ENCODE measurements at places on chromosomes 6 and 20.

GRCh38 chr6:77678048-77678447 is 25.2 kb downstream of the MEI4 start:
- no peak for DNase-seq

GRCh38 chr20:46089417-46090388 is at the start of gene NCOA5:
Gene NCOA5, minus strand, starts transcription at chr20:46089962. Its CDS starts 10,538 bp downstream, at chr20:46079424.
- peak; percentile 95 for DNase-seq

DNA sequence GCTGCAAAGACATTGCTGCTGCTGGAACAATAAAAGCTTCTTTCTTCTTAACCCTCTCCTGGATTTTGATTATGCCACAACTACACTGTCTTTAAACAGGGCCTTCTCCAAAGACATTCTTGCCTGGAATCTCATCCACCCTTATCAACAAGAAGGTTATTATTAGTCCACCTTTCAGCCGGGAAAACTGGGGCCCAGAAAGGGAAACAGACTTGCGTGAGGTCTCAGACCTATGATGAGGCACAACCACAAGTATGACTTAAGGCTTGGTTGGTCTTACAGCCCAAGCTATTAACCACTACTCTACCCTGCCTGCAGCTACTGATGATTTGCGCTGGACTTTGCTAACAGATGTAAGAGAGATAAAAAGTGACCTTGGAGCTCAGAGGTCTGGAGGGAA is 62.8 kb upstream of the CTNNBL1 start:
- DNase-seq: no peak

GRCh38 chr6:40710626-40711330 is 123.6 kb upstream of the LRFN2 start:
- DNase-seq: no peak

- no peak for DNase-seq
Measured at GRCh38 chr6:115004982-115005381, 662.2 kb upstream of the HS3ST5 start.

DNA sequence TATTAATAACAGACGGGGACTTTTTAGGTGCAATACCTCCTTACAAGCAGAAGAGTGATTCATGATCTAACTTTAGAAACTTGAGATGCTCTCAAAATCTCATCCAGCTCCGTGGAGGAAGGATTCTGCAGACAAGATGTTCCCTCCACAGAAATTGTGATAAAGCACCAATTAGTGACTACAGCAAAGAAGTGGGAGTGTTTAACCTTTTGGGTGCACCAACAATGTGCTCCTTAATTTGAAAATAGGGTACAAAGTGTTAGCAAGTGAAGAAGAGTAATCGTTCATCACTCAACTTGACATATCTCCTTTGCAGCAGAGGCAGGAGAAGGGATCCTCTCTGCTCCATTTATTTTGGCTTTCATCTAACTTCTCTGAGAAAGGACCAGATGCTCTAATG is 22.8 kb upstream of the SCP2D1 start:
- no peak for DNase-seq

GRCh38 chr6:137759624-137760023 is 107.4 kb upstream of the TNFAIP3 start:
- DNase-seq: no peak

DNA sequence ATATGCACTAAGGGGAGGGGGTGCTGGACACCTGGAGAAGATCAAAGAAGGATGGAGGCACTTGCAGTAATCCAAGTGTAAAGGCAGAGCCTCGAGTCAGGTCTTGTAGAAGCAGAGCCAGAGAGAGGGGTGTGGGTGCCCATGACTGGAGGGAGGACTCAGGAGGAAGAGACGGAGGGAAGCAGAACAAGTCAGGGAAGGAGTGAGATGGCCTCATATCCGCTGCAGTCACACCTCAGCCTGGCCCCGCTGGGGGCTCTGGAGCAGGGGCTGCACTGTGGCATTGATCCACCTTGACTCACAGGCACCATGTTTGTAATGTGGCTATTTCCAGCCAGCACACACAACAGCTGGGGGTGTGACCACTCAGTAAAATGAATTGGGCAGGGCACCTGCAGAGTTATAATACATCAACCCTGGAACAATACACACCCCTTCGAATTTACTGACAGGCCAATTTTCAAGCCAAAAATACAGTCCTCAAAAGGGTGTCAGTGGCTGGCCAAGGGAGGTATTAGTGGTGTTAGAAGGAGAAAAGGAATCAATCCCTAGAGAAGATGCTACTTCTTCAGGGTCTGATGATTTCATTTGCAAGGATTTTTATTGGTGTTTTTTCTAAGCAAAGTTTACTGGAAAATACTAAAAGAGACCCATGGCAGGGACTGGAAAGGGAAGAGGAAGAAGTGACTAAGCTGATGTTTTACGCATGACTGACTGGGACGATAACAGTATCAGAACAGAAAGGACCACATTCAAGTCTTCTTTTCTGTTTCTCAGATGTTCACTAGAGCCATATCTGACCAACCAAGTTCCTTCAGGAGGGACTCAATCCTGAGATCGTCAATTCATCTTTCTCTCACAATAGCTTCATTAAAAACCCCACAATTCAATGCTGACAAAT is 18.9 kb upstream of the NXT1 start:
- DNase-seq: no peak

GRCh38 chr20:59735917-59736316 is 131.6 kb downstream of the PHACTR3 start:
- peak; percentile 75 for DNase-seq

DNA sequence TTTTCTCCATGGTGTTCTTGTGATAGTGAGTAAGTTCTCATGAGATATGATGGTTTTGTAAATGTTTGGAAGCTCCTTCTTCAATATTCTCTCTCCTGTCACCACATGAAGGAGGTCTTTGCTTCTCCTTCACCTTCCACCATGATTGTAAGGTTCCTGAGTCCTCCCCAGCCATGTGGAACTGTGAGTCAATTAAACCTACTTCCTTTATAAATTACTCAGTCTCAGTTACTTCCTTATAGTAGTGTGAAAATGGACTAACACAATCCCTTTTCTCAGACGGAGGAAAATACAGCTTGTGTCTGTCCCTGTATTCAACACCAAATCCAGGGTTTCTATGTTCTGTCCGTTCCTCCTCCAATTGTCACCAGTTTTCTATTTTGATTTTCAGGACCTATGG is 181.0 kb downstream of the ALDH8A1 start:
- no peak for DNase-seq

DNA sequence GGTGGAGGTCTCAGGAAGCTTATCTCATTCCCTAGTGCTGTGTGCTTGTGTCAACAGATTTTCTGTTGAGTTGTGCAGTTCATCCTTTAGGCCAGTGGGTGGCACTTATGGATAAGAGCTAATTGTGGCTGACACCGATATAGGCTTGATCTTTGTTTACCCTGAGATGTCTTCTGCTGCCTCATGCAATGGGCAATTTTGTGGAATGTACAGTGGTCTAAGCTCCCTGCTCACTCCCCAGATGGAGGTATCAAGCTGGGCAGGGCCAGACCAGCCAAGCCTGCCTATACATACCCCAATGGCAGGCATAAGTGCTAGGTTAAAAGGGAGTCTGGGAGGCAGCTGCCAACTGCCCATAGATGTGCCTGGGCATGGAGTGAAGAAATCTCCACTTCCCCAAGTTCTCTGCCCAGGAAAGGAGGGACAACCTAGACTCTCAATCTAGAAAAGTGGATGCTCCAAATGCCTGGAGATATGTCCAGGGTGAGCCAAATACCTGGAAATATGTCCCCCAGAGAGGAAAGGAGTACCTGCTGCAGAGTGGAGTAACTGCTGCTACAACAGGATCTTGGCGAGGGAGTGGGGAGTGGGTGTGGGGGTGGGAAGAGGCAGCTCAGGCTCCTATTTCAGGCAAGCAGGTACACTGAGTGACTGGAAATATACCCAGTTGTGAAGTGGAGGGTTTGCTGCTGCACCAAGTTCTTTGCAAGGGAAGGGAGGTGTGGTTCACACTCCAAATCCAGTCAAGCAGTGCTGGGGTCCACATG is 53.2 kb upstream of the ARG1 start:
- no peak for DNase-seq

DNA sequence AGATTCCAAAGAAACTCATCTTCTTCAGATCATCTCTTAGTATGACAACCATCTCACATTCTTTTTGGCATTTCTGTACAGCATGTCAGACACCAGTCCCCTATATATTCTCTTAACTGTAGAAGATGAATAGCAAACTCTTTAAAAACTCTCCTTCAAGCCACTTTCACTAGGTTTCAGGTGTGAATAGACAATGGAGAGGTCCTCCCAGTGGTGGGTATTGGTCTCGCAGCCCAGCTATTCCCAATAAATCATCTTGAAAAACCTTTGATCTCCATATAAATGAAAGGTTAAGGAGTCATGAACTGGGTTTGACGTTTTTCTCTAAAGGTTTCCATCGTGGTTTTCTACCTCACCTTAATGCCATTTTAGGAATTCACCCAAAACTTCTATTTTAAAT is 180.0 kb downstream of the GJA1 start:
- peak; percentile 33 for DNase-seq

- no peak for DNase-seq
Measured at GRCh38 chr20:3565851-3566250, 95.0 kb downstream of the ATRN start.

GRCh38 chr20:11057624-11058023 is 383.8 kb upstream of the JAG1 start:
- DNase-seq: no peak

- DNase-seq: peak; percentile 92
Measured at GRCh38 chr6:87472525-87473418, at the start of gene SLC35A1. Gene SLC35A1, plus strand, starts transcription at chr6:87472974. Its CDS starts 30 bp downstream, at chr6:87473004.

- no peak for DNase-seq
Measured at GRCh38 chr6:154352898-154353585, 3.6 kb downstream of the IPCEF1 start.

DNA sequence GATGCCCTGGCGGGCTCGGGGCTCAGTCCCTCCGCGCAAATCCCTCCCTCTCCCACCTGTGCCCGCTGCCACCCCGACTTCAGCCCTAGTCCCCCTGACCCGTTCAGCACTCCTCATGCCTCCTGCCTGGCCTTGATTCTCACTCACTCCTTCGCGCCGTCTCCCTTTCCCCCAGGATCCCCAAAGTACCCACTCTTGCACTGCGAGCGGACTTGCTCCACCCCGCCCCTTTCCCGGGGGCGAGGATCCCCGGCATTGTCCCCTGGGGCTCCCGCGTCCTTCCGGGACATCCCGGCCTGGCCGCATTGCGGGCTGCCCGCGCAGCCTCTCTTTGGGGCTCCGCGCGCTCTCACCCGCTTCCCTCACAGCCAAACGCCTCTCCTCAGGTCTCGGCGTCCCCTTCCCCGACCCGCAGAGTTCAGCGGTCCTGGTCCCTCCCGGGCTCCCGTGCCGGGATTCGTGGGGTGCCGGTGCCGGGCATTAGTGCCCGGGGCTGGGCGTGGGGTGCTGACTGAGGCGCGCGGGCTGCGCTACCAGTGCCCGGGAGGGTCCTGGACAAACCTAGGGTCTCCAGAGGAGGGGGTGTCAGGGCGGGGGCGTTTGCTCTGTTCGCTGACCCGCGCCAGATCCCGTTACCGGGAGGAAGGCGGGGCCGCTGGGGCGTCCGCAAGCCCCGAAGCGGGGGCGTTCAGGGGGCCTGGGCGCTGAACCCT is 45.5 kb upstream of the SUPT3H start:
- DNase-seq: no peak

- no peak for DNase-seq
Measured at GRCh38 chr6:84773431-84774156, 9.2 kb upstream of the TBX18 start.

DNA sequence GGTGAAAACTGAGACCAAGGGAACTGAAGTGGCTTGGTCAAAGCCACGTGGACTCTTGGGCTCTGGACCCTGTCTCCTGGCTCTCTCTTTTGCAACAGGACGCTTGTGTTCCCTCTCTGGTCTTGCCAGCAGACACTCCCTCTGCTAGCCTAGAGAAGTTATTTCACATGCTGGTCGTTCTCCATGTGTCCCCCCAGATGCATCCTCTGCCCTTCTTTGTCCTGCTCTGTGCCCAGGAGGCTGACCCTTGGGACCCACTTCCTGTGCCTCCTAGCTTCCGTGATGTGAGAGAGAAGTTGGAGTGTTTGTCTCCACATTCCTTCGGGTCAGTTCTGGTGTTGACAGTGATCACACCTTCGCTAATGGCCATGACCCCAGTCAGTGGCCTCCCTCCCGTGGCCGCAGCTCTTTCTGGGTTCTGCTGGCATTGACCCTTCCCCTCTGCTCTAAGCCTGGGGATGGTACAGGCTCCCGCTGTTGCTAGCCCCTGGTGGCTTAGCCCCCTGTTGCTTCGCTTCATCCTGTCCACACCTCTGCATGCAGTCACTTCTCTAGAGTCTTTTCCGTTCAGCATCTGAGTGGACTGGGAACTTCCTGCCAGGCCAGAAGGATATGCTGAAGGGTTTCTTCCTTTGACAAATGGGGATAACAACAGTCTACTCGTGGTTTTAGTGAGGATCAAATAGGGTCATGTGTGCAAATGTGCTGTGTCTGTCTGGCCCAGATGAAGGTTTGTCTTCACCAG is 70.1 kb upstream of the BMP2 start:
- no peak for DNase-seq

- DNase-seq: no peak
Measured at GRCh38 chr6:152292555-152292954, 344.6 kb downstream of the SYNE1 start.

- DNase-seq: no peak
Measured at GRCh38 chr6:125019918-125020317, 57.7 kb downstream of the RNF217 start.

DNA sequence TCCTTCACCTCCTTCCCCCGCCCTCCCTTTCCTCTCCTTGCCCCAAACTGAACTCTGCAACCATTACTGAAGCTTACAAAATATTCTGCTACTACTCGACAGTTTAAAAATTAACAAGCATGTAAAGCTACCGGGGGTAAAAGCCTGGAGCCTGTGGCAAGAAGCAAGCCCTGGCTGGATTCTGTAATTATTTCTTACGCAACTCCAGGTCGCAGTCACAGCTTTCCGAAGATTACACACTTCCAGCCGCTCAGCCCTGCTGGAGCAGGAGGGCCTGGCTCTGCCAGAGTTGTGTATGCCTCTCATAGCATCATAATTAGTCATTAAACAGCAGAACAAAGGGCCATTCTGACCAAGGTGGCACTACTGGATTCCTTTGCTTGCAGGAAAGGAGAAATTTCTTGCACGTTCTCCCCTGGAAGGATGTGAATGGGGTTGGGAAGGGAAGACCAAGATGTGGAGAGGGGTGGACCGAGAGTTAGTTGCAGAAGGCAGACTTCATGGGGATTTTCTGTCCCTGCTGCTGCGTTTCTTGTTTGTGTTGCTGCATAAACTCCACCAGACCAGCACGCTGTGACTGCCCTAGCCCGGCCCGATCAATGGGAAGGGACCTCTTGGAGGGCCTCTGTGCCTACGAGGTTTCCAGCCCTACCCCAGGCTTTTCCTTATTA is 23.6 kb downstream of the FOXQ1 start:
- no peak for DNase-seq

All from cerebellar cortex (tissue), 1 donor.